Activated T-cell treated with anti-CD3 and anti-CD28 coated beads, Interleukin-2, amount 50 U/mL, for 72 hours (primary cell): ENCODE measurements at places on chromosomes 2 and 18. TPM values are rescaled to one million over a fixed set of nuclear protein-coding genes. Genes with fewer than 3 reads are reported as not detected.

Gene PECR
- 28.4 TPM for total RNA-seq

Gene MYO3B
- 3.8 TPM for total RNA-seq

GRCh38 chr18:58965291-58966004, 100.8 kb downstream of the ZNF532 start:
- no peak overlapping the region for H3K4me3 ChIP-seq
- DNase-seq, result no peak
- H3K36me3 ChIP-seq, result peaks cover 2% of the 10 kb centered on the region

Gene C2orf80
- not detected for total RNA-seq

DNA sequence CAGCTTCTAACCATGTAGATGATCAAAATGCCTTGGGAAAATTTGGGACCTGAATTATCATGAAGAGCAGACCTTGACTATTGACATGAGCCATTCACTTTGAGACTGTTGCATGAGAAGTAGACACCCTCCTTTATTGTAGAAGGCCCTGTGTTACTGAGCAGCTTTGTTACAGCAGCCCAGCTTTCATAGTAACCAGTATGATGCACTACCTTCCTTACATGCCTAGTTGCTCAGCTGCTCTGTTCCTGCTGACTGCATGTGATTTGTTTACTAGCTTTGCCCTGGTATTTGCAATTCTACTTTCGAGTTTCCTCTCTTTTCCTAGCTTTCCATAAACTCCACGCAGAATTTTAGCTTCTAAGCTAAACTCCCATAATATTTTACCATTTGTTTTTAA, 11.2 kb upstream of the FN1 start:
- no peaks in the 10 kb centered on the region for H3K36me3 ChIP-seq
- H3K4me3 ChIP-seq, result no peak overlapping the region
- no peaks in the 10 kb centered on the region for H3K4me1 ChIP-seq
- no peak for DNase-seq

Gene CIB4
- total RNA-seq, result not detected

DNA sequence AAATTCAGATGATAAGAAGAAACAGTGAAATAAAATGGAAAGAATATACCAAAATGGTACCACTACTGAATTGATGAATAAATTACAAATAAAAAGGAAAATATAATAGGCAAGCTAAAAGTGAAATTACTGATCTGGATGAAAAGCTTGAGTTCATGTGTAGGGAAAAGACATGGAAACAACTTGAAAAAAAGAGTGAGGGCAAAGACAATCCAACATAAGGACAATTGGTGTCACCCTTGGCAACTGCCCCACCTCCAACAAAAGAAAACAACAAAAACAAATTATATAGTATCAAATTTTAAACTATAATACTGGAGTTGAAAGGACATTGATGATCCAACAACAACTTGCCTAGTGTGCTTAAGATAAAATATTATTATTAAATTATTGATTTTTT, 37.6 kb downstream of the PPP1R1C start:
- H3K27ac ChIP-seq, result peak overlapping the region; percentile 10
- H3K36me3 ChIP-seq, result no peaks in the 10 kb centered on the region
- no peak for DNase-seq

Gene LMAN2L
- total RNA-seq, result 8.0 TPM

Gene LYPD6
- not detected for total RNA-seq

GRCh38 chr2:149258531-149258930, 71.9 kb upstream of the LYPD6 start:
- no peak overlapping the region for H3K27ac ChIP-seq
- H3K4me3 ChIP-seq, result no peak overlapping the region
- H3K27me3 ChIP-seq, result peaks cover 13% of the 10 kb centered on the region
- DNase-seq, result no peak

DNA sequence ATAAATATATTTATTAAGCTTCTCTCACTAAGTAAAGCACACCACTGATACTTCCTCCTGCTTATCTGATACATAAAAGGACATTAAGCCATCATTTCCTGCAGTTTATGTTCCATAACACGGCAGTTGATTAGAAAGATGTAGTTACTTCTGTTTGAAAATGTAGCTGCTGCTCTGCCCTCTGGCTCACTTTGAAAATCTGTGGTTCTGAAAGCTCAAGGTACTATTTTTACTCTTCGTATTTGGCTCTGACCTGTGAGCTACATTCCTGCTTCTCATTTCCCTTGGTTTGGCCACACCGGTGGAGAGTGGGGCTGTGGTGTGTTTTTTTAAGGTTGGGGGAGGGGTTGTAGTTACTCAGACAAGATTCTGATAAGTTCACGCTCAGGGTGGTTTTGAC, 12.8 kb upstream of the TTN start:
- H3K4me3 ChIP-seq, result peak overlapping the region; percentile 42
- peak overlapping the region; percentile 43 for H3K27ac ChIP-seq
- H3K36me3 ChIP-seq, result no peaks in the 10 kb centered on the region
- no peaks in the 10 kb centered on the region for H3K27me3 ChIP-seq

- no peak overlapping the region for H3K4me3 ChIP-seq
- H3K4me1 ChIP-seq, result peaks cover 33% of the 10 kb centered on the region
- peaks cover 6% of the 10 kb centered on the region for H3K36me3 ChIP-seq
- H3K27me3 ChIP-seq, result no peaks in the 10 kb centered on the region
- H3K27ac ChIP-seq, result no peak overlapping the region
These were observed 73.3 kb upstream of the MCFD2 start for GRCh38 chr2:46988733-46989481.

DNA sequence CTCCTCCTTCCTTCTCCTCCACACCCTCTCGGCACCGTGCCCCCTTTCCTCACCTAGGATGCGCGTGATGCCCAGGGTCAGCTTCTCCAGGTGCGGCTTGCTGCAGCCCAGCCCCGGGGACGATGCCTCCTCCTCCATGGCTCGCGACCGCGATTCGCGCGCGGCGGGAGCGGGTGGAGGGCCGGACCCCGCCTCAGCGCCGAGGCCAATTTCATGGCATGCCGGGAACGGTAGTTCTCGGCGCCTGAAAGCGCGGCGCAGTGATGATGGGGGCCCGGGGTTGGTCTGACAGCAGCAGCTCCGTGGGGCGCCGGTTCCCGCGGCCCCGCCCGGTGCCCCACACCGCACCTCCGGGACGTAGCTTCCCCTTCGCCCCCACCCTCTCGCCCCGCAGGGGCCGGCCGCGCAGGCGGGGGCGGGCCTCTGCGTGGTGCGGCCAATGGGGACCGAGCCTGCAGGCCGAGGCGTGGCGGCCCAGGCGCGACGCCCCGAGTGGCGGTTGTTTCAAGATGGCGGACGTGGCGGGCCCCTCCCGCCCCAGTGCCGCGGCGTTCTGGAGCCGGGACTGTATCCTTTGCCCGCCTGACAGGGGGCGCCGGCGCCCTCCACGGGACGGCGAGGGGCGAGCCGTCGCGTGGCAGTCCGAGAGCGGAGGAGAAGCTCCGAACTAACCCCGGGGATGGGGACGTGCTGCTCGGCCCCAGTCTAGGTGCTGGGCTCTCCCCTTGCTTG, at the start of the genes KIAA1328 and TPGS2:
TSS of gene KIAA1328 (plus strand) at position 498 of the 732 bp plus-strand sequence. CDS start at position 510, 12 bp downstream.
TSS of gene TPGS2 (minus strand) at position 373 of the 732 bp plus-strand sequence. CDS start at position 138, 235 bp downstream.
- peak within 1 kb of the TSS; percentile 95 for H3K4me3 ChIP-seq
- H3K4me1 ChIP-seq, result peaks cover 44% of the 10 kb centered on the region
- peak within 1 kb of the TSS; percentile 91 for H3K27ac ChIP-seq
- DNase-seq, result peak; percentile 90
- no peaks in the 10 kb centered on the region for H3K27me3 ChIP-seq
- peaks cover 9% of the 10 kb centered on the region for H3K36me3 ChIP-seq

- no peak overlapping the region for H3K4me3 ChIP-seq
- DNase-seq, result no peak
- no peak overlapping the region for H3K27ac ChIP-seq
- no peaks in the 10 kb centered on the region for H3K36me3 ChIP-seq
- peaks cover 30% of the 10 kb centered on the region for H3K27me3 ChIP-seq
- peaks cover 5% of the 10 kb centered on the region for H3K4me1 ChIP-seq
These were observed 109.2 kb downstream of the MREG start for GRCh38 chr2:215904101-215904500.

Gene HAAO
- total RNA-seq, result 0.65 TPM

- no peaks in the 10 kb centered on the region for H3K36me3 ChIP-seq
- H3K4me1 ChIP-seq, result no peaks in the 10 kb centered on the region
- H3K27me3 ChIP-seq, result peaks cover 3% of the 10 kb centered on the region
- H3K4me3 ChIP-seq, result no peak overlapping the region
These were observed 167.4 kb downstream of the GULP1 start for GRCh38 chr2:188459061-188459460.

DNA sequence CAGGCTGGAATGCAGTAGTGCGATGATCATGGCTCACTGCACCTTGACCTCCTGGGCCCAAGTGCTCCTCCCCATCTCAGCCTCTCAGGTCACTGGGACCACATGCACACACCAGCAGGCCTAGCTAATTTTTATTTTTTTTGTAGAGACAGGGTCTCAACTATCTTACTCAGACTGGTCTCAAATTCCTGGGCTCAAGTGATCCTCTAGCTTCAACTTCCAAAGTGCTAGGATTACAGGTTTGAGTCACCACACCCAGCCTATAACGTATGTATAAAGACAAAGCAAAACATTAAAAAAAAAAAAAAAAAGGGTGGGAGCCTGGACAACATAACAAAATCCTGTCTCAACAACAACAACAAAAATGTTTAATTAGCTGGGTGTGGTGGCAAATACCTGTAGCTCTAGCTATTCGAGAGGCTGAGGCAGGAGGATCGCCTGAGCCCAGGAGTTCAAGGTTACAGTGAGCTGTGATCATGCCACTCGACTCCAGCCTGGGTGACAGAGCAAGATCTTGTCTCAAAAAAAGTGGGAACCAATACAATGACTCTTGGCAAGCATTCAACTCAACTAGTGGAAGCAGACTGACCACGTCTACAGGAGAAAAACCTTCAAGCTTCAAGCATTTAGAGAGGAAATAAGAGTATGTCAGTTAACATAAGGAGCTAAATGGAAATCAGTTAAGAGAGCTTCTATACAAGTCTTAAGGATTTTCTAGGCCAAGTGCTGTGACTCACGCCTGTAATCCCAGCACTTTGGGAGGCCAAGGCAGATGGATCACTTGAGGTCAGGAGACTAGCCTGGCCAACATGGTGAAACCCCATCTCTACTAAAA, 2.6 kb downstream of the GTF3C2 start:
- peak overlapping the region; percentile 12 for H3K4me3 ChIP-seq
- H3K27ac ChIP-seq, result no peak overlapping the region
- no peak for DNase-seq
- no peaks in the 10 kb centered on the region for H3K27me3 ChIP-seq
- H3K4me1 ChIP-seq, result peaks cover 61% of the 10 kb centered on the region
- H3K36me3 ChIP-seq, result peaks cover 4% of the 10 kb centered on the region

DNA sequence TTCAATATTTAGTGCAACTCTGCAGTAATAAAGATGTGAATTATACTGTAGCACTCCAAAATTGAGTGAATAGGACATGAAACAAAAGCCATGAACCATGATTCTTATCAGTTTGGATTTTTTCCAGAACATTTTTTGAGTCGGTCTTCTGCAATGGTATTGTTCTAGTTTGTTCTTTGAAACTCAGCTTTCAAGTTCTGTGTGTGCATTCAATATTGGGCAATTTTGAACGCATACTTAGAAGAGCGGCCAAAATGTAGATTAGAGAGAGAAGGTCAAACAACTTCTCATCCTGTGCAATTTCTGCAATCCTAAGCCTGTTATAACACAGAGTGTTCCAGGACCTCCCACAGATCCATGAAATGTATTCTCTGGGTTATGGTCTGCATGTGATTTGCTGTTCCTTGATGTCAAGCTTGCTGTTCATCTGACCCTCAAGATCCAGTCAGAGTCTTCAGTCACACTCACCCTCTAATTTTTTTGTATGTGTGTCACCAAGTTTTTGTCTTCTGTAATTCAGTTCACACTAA, 48.3 kb downstream of the TSPYL6 start:
- DNase-seq, result no peak
- no peak overlapping the region for H3K27ac ChIP-seq
- H3K36me3 ChIP-seq, result no peaks in the 10 kb centered on the region
- H3K4me1 ChIP-seq, result peaks cover 6% of the 10 kb centered on the region

Gene RAD51AP2
- total RNA-seq, result not detected

Gene COBLL1
- 0.23 TPM for total RNA-seq

Gene EVX2
- total RNA-seq, result not detected

Gene CPO
- total RNA-seq, result 0.21 TPM

DNA sequence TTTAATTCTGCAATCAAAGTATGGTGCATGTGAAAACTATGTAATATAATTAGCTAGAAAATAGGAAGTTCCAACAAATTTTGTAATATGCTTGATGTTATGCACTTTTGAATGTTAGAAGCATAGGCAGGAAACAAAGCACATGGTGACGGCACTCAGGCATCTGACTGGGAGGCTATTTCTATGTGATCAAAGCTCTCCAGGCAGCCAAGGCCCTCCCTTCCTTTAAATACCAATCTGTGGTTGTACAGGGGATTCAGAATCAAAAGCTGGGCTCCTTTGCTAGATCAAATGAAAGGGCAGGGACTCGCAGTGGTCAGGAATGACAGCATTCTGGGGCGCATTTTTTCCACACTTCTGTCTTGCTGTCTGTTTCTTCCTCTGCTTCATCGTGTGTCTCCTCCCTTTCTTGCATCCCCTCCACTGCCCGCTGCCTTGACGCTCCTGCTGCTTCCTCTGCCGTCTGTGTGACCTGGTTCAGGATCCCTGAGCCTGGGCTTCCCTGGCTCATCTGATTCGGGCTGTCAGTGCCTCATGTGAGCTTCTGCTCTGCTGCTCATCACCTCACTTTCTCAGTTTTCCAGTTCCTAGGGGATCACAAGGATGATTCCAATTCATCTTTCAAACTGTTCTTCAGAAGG, 30.9 kb downstream of the TMEM182 start:
- no peaks in the 10 kb centered on the region for H3K27me3 ChIP-seq
- no peaks in the 10 kb centered on the region for H3K4me1 ChIP-seq
- H3K36me3 ChIP-seq, result no peaks in the 10 kb centered on the region
- DNase-seq, result no peak
- no peak overlapping the region for H3K4me3 ChIP-seq

- H3K4me1 ChIP-seq, result no peaks in the 10 kb centered on the region
- no peak overlapping the region for H3K27ac ChIP-seq
- no peak for DNase-seq
- no peaks in the 10 kb centered on the region for H3K27me3 ChIP-seq
- no peaks in the 10 kb centered on the region for H3K36me3 ChIP-seq
- H3K4me3 ChIP-seq, result no peak overlapping the region
These were observed 17.6 kb upstream of the COPS8 start for GRCh38 chr2:237068005-237068576.

DNA sequence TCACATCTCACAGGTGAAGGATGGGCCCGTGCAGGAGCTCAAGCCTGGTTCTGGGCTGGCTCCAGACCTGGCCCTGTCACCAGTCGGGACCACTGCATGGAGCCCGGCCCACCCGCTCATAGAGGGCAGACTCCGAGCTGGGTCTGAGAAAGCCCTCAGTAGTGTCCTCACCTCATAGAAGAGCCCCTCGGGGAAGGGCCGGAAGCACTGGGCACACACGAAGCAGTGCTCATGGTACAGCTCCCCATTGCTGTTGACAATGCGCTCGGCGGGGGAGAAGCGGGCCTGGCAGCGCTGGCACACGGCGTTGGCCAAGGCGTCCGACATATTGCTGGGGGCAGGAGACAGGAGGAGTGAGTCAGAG, 11.3 kb downstream of the GPR17 start:
- H3K4me1 ChIP-seq, result no peaks in the 10 kb centered on the region
- no peak overlapping the region for H3K27ac ChIP-seq
- no peak overlapping the region for H3K4me3 ChIP-seq
- no peaks in the 10 kb centered on the region for H3K27me3 ChIP-seq
- DNase-seq, result no peak
- no peaks in the 10 kb centered on the region for H3K36me3 ChIP-seq
